ENCODE measurements at places on chromosomes 11 and 22.

- DNase-seq = no peak
Observed at GRCh38 chr22:31045900-31046538, 35.1 kb upstream of the SMTN start.

DNA sequence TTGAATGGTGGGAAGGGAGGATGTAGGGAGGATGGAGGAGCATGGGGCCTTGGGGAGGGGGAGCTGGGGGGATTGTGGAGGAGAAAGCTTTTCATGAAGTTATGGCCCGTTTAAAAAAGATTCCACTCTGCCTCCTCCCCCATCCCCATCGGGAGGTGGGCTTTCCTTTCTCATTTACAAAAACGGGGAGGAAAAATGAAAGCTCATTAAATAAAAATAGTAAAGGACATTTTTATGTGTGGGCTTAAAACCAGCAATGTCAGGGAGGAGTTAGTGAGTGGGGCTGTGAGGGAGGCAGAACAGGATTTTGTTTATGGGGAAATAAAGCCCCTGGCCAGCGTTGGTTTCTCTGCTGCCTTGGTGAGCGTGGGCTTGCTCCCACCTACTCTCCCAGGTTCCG lies 83.2 kb downstream of the ZBTB16 start:
- no peak for DNase-seq

GRCh38 chr11:72965672-72966071 lies 151.5 kb downstream of the ATG16L2 start:
- no peak for DNase-seq

DNA sequence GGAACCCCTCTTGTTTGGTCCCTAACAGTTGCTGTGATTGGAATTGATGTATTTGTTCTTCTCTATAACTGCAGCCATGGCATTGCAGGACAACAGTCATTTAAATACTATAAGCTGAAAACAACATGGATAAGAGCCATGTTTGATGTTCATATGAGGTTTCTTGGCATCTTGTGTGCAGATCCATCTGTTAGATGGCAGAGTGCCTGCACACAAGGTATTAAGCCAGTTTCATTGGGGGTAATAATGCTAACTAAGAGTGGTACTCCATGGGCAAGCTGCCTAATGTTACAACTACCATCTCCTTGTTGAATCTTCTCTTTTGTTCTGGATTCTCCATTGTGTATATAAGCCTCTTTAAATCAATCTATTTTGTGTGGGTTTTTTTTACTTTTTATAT lies 206.0 kb upstream of the CHORDC1 start:
- no peak for DNase-seq

DNA sequence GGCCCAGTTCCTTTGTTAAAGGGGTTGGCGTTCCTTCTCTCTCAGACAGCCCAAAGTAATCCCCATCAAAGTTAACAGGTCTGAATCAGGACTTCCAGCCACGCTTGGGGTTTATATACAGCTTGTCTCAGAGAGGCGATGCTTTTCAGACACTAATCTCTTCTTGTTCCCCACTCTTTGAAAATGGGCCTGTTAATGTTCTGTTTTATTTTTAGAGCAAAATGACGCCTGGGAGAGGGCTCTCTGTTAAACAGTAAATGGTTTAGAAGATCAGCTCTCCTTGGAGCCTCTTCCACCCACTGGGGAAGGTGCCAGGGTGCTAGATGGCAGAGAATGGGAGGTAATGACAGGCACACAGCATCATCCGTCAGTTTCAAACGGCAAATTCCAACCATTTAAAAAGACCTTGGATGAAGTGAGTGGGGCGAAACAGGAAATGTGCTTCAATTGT lies 235.9 kb upstream of the NARS2 start:
- no peak for DNase-seq

DNA sequence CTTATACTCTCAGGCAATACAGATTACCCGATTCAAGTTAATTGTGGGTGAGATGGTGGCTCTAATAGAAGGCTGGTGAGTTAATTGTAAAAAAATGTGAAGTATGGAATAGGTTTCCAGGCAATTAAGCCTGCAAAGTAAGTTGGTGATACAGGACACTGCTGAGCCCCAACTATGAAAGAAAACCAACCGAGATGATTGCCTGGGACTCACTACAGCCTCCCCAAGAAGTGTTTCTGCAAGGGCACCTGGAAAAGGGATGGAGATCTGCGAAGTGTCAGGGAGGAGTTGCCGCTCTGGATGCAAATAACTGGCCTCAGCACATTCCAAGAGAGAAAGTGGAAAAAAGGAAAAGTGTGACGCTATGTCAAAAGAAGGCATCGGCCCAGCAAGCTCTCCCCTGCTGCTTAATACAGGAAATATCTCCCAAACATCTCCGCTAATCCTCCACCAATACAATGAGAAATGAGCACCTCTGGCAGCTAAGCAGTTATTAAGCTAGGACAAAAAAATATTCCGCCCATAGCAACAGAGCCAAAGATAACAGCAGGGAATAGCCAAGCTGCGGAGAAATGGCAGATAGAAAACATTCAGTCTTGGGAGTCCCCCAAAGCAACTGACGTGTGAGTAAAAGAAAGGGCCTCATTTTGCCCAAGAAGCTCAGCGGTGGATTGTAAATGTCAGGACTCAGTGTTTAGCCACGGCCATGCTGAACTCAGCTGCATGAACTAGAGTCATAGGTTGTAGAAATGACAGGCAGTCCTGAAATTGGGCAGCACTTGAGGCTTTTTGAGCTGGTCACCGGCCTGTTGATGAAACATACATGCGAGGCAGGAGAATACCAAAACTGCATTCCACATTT lies 133.7 kb downstream of the SNX19 start:
- peak; percentile 49 for DNase-seq

Data from tibial artery (tissue), 4 donors.